ENCODE measurements at places on chromosomes 5 and 9. TPM values are rescaled to one million over a fixed set of nuclear protein-coding genes. Genes with fewer than 3 reads are reported as not detected.

Gene C8G
- 1.5 TPM for total RNA-seq

Gene EXOSC3
- 67.8 TPM for total RNA-seq

Gene PDE6A
- not detected for total RNA-seq

Gene RNF14
- 29.0 TPM for total RNA-seq

Gene CDX1
- not detected for total RNA-seq

Gene GABBR2
- total RNA-seq, result not detected

Gene ADAMTS6
- total RNA-seq, result 4.3 TPM

DNA sequence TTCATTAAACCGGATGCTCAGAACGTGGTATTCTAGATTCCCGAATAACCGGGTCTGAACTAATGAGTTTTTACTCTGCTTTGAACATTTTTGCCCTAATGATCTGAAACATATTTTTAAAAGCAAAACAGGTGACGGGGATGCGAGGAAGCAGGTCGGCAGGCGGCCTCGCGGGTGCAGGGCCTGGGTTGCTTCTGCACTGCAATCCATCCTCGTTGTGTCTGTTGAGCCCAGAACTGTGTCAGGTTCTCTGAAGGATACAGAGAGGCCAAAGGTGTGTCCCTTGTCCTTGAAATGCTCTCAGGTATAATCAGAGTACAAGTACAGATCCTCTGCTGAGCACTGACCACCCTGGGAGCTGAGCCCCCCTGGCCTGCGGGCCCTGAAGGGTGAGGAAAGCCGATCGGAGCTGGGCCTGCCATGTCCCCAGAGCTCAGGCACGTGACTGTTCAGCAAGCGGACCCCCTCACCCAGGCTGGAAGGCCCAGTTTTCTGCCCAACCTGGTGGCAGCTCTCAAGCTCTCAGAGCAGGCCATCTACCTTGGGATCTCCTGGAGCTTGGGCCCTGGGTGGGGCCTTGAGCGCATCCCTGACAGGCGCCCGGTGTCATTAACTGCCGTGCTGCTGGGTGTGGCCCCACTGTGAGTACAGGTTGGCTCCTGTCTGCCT is 151.8 kb downstream of the OLFM1 start:
- DNase-seq, result no peak

DNA sequence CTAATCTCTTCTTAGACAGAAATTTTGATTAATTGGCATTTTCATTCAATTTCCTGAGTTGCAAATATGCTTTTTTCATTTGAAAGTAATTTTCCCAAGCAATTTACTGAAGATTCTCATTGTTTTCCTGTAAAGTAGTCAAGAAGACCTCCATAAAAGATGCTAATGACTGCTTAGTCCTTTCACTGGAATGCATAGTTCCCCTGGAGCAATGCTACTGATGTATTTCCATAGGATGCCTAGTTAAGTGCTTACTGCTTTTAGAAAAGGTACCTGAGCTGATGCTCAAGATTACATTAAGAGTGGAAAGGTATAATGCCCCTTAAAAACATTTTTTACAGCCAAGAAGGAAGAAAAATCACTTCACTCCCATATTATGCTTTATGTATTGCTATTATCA is 109.2 kb upstream of the EMB start:
- no peak for DNase-seq

DNA sequence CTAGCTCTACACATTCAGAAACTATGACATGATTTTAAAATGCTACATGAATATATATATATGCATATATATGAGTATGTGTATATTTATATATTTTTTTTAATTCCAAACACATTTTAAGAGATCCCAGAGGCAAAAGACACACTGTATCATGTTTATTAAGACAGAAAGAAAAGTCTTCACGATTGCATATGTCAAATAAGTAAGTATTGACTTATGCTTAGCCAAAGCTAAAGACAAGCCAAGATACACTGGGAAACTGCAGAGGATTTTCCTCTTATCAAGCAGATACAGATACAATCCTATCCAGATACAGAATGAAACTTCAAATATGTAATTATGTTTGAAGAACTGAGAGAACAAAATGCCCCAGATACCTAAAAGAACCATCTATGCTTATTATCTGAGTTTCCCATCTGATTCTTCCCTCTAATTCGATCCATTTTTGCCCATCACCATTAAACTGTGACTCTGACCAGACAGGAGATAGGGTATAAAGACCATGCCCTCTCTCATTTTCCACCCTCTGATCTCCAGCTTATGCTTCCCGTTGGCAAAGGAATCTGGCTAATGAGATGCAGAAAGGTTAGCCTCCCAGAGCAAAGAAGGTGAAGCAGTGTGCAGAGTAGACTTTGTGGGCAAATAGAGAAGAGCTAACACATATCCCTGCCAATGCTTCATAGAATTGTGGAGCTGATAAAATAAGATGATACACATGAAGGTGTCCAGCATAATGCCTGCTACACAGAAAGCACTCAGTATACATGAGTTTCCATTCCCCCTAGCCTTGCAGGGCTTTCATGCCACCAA is 131.0 kb upstream of the TARS1 start:
- DNase-seq, result no peak

DNA sequence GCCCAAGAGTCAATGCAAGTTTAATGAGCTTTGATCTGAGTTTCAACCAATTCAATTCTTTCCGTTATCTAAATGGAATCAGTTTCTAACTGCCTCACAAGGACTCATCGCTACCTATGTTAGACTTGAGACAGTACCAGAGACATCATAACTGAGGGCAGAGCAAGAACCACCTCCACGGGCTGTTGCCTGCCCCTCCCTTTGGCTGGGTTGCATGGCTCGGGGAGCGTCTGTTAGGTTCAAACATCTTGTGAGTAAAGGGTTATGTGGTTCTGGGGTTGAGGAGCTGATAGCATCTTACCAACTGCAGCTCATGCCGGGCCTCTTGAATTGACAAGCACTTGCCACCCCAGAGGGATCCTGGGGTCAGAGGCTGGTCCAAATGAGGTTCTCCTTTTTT is 457.9 kb downstream of the ENC1 start:
- DNase-seq, result no peak

DNA sequence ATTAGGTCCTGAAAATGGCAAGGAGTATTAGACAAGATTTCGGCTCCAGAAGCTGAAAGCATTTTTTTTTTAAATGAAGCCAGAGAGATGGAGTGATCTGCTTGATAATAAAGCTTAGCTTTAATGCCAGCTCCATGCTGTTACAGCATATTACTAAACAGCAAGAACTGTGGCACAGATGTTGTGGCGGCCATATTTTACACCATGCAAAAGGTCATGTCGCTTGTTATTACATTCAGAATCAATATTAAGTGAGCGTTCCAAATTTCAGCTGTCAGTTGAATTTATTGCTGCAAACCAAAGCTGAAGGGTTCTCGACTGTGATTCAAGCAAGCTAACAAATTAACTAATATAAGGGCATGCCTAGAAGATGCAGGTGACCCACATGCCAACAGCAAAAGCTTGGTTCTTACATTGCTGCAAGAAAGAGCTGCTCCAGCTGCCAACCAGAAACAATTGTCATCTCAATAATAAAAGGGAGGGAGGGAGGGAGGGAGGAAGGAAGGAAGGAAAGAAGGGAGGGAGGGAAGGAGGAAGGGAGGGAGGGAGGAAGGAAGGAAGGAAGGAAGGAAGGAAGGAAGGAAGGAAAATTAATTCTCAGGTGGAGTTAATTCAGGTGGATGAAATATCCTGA is 517.7 kb upstream of the WWC1 start:
- no peak for DNase-seq

DNA sequence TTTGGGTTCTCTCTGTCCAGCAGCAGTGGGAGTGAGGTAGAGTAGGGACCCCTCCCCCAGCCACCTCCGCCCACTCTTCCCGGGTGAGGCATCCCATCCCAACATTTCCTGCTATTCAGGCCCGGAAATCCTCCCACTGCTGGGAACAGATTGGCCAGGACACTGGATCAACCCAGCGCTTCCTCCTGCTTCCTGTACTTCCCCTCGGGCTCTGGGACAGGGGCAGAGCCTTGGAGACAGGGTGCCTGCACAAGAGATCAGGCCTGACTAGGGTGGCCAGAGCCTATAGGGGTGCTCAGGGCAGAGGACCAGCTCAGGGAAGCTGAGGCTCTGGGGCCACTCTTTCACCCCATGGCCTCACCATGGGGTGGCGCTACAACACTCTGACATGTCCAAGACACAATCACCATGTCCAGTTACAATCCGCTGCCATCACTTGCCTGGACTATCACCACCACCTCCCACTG is 14.5 kb downstream of the SH2D3C start:
- DNase-seq, result no peak

GRCh38 chr5:77985247-77985646 is 209.1 kb upstream of the TBCA start:
- DNase-seq, result no peak

GRCh38 chr5:140273401-140273877 is 29.5 kb downstream of the PFDN1 start:
- no peak for DNase-seq

GRCh38 chr5:125209650-125210049 is 463.2 kb upstream of the ZNF608 start:
- no peak for DNase-seq

GRCh38 chr5:127846884-127847283 is 143.7 kb downstream of the CCDC192 start:
- no peak for DNase-seq

DNA sequence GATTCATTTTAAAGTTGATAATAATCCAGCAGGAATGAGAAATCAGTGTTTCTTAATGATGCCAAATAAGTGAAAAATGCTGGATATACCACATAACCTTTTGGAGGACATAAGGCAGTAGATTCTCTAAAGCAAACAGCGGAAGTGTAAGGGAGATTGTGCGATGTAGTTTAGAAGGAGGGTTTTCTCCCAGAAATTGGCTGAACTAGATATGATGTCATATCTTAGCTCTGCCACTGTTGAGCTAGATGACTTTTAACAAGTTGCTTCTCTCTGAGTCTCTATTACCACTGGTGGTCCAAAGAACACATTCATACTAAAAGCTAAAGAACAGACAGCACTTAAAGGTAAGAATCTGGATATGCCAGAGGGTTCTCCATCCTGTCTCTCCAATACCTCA is 107.0 kb downstream of the NR6A1 start:
- no peak for DNase-seq

GRCh38 chr5:120655828-120656435 is 191.8 kb downstream of the PRR16 start:
- no peak for DNase-seq

DNA sequence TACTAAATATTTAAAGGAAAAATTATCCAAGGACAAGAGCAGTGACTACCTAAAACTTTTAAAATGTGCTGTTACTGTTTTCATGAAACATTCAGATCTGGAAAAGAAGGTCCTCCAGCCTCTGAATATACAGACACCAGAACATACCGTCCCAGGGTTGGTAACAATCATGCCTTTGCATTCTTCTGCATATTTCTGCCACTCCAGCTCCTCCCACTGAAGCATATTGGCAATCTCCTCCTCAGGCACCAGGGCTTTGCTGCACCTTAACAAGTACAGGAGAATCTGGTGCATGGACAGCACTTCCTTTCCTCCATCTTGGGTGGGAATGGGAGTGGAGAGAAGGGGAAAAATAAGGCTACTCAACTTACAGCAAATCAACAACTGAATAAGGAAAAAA is 60.0 kb downstream of the DROSHA start:
- DNase-seq, result no peak

DNA sequence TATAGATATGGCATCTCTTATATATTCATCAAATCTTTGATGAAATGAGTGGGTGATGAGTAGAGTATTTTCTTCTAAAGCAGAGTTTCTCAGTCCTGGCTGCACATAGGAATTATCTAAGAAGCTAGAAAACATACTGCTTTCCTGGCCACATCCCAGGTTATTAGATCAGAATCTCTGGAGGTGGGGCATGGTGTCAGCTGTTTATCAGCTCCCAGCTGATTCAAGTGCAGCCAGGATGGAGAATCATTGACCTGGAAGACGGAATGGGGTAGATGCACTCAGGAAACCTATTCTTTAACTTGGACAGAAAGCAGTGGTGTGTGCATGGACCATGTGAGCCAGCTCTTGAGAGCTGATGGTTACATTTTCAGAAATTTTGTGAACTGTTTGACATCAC is 108.1 kb upstream of the IL6ST start:
- no peak for DNase-seq

GRCh38 chr9:89482056-89482851 is 15.7 kb downstream of the SEMA4D start:
- DNase-seq, result no peak

GRCh38 chr9:4923580-4924544 is 61.2 kb upstream of the JAK2 start:
- DNase-seq, result peak; percentile 37

- no peak for DNase-seq
Observed at GRCh38 chr9:2523591-2523990, 98.0 kb upstream of the VLDLR start.

DNA sequence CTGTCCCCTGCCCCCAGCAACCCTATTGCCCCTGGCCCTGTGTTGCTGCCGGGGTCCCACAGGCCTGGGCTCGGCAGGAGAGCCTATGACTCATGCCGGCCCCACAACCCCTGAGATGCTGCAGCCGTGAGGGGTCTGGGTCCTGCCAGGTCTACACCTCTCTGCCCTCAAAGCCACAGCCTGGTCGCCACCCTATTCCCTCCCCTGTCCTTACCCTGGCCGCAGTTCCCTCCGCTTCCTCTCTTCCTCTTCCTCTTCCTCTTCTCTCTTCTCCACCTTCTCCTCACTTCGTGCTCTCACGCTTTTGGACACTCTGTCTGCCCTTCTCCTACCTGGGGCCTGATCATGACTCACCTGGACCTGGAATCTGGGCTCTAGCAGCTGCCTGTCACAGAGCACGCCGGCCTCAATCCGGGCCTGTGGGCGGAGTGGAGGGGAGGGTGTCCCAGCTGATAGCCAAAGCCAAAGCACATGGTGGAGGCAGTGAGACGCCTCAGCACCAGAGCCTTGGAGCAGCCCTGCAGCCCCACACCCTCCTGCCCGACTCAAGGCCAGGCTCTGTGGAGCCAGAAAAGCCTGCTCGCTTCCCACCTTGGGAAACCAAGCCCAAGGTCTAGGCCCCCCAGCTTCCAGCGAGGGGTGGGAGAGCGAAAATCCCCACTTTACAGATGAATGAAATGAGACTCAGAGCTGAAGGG is 26.8 kb upstream of the CSF1R start:
- DNase-seq, result no peak

DNA sequence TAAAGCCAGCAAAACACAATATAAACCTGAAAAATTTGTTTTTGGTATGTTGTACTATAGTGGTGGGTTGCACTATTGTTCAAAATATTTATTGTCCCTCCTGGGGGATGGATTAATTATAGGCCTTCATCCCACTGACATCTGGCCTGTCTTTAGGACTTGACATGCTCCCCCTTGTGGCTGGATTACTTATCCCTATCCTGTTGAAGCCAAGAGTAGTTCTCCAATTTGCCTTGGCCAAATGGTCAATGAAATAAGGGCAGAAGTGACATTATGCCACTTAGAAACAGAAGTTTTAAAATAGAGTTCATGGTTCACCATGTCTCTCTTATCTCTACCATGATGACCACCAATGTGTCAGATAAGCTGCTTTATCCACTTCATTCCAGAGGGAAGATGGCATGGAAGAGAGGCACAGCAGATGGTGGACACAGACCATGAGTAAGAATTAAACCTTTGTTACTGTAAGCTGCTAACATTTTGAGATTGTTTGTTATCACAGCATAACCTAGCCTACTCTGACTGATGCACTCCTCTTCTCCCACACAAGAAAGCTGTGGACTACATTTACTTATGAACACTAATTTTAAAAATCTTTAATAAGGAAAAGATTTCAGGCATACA is 29.2 kb upstream of the ARHGEF28 start:
- no peak for DNase-seq

- DNase-seq, result peak; percentile 66
Observed at GRCh38 chr5:178238711-178239592, 6.3 kb upstream of the PHYKPL start.
